GM13977 (cell line): ENCODE measurements at places on chromosomes 4 and X.

DNA sequence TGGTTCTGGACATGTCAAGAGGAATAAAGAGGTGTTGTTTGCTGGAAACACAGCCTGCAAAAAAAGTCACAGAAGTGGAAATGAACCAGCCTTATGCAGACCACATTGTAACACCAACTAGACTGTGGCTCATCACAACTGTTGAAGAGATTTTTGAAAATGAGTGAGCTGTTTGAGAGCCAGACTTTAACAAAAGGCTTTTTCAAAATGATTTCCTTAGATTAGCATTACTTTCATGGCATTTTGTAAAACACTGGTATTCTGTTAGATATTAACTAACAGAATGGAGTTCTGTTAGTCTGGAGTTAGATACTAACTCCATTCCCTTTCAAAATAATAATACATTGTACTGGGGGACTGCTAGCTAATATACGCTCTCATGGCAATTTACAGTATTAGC is 60.6 kb upstream of the GABRA2 start:
- no peak for DNase-seq

DNA sequence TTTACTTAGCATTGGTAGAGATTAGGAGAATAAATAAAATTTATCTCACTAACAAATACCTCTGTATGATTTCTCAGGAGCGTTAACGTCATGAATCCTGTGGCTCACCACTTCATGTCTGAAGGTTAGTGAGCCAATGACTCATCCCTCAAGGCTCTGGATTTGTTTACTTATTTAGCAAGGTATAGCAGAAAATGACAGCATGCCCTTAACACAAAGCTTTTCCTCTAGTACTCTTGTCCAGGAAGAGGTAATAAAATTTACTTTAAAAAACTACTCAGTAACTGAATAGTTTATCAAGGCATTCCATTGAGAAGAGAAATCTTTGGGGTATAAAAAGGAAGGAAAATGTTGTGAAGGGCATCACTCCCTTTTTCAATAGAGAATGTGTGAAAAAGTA is 823.8 kb downstream of the CCSER1 start:
- DNase-seq = no peak

GRCh38 chr4:44157611-44158277 is 290.9 kb downstream of the KCTD8 start:
- DNase-seq = no peak

DNA sequence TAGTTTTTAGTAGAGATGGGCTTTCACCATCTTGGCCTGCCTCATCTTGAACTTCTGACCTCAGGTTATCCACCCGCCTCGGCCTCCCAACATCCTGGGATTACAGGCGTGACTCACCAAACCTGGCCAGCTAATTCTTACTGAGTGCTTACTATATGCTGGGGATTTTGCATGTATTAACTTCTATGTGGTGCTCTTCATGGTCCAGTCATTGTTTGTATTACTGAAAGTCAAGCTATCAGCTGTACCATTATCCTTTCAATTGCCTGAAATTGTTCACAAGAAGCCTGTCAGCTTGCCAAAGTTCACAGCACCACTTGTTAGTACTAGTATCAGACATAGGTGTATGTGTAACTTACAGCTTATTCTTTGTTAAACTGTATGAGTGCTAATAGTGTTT is 1272.1 kb downstream of the ARAP2 start:
- DNase-seq = no peak

- no peak for DNase-seq
These were observed 15.6 kb downstream of the TNMD start for GRCh38 chrX:100600340-100600739.

DNA sequence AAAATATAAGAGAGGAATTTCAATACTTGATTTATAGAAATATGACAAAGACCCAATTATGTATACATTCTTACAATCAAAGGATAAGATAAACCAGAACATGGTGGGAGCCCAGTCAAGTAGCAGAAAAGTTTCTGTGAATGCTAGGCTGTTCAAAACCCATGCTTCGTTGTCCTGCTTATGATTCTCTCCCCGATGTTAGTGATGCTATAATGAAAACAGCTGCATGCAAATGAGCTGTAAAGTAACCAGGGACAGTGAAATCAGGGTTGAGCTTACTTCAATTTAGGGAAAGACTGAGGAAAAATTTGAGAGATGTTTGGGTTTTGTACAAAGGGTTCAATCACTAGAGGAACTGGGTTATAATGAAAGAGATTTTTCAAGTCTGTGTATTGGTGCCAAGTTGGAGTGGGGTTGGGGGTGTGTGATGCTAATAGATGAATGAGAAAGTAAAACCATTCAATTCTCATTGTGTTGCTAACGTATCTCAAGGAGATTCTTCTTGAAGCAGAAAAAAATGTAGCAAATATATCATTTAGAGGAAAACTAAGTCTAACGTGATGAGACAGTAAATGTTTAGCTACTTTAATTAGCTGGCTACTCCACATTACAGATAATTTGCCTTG is 59.3 kb upstream of the PPP1R2C start:
- no peak for DNase-seq

GRCh38 chr4:168188754-168189153 is 96.4 kb downstream of the ANXA10 start:
- DNase-seq = no peak

DNA sequence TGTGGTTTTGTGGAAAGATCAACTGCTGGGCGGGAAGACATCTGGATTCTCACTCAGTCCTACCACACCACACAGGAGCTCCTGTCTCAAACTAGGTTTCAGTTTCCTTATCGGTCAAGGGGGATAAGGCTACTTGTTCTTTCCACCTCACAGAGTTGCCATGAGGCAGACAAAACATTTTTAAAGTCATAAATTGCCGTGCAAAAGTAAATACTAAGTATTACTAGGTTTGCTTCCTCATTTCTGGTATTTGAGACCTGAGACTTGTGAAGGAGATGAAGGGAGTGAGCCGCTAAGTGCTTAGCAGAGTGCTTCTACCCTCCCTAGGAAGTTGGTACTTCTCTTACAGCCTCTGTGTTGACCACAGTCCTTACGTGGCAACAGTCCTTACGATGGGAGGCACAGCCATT is 1.5 kb downstream of the LAP3 start:
- peak; percentile 53 for DNase-seq

GRCh38 chr4:140595065-140595464 is 26.3 kb upstream of the UCP1 start:
- no peak for DNase-seq

GRCh38 chr4:60201052-60201673 is 999.0 kb upstream of the ADGRL3 start:
- peak; percentile 15 for DNase-seq

GRCh38 chr4:73523126-73523525 is 41.6 kb downstream of the AFM start:
- no peak for DNase-seq

DNA sequence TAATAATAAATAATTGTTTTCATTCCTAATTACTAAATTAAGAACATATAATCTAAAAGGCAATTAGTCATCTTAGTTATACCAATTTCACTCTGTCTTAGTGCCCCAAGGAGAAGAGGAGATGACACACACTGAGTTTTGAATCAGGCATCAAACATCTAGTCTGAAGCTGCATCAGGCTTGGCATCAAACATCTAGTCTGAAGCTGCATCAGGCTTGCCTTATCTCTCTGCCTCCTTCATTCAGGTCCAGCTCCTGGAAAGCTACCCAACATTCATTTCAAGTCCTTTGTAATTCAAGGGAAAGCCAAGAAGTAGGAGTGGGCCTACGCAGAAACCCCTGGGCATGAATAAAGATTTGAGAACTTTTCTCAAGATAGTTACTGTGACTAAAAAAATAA is 62.2 kb downstream of the SH3RF1 start:
- DNase-seq = no peak

- DNase-seq = no peak
These were observed 848.1 kb upstream of the DIAPH2 start for GRCh38 chrX:95836517-95836916.

DNA sequence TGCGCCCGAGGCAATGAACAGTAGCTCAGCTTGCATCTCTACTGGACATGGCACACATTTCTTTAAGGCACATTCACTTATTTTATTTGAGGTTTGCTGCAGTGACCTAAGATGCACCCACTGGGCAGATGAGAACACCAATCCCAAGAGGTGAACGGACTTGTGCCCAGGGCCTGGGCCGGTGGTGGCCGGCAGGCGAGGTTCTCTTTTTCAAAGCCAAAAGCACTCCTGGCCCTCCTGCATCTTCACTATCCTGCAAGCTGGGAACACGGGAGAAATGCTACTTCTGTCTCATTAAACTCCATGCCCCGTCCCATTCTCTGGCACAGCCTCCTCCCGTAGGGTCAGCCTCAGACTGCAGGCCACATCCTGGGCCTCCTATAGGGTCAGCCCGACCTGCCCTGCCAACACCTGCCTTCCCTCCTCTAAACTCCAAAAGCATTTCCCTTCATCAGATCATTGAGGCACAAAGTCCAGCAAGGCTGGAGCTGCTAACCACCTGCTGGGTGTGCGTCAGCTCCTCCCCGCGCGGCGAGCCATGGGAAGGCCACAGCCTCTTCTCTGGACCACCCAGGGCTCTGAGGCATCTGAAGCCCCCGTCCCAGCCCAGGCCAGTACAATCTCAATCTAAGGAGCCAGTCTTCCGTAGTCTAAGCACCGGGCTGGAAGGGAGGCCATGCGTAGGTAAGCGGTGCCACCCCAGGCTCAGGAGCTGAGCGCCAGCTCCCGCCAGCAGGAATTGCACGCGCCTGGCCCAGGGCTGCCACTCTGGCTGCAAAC is 166.1 kb downstream of the AFAP1 start:
- DNase-seq = no peak

DNA sequence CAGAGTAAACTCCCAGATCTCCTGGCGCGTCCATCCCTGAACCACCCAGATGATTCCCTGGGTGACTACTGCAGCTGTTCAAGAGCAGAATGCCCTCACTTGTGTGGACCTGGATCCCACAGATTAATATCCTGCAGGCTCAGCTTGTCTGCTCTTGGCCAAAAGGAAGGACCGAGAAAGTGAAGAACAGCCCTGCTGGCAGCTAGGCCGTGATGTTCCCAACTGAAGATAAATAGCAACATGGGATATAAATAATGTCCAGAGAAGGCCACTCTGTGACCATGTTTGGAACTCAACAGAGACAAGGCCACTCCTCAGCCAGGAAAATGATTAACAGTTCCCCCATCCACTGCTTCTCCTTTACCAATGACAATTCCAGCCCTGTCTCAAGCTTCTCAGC is 21.5 kb downstream of the SUPT20HL2 start:
- no peak for DNase-seq

DNA sequence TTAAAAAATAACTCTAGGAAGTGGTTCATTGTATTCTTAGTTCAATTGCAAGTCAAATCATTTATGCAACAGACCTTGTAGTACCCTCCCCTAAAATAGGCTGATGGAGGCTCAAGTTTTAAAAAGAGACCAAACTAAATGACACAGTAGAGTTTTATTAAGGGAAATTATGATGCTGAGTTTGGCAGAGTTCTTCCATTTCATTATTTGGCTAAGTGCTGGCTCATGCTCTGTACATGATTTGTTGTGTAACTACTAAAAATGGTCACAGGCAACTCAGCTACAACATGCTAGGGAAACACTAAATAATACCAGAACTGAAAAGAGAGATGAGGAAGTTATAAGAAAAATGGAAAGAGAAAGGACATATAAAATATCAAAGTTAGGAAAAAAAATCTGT is 96.1 kb upstream of the TFDP3 start:
- no peak for DNase-seq

DNA sequence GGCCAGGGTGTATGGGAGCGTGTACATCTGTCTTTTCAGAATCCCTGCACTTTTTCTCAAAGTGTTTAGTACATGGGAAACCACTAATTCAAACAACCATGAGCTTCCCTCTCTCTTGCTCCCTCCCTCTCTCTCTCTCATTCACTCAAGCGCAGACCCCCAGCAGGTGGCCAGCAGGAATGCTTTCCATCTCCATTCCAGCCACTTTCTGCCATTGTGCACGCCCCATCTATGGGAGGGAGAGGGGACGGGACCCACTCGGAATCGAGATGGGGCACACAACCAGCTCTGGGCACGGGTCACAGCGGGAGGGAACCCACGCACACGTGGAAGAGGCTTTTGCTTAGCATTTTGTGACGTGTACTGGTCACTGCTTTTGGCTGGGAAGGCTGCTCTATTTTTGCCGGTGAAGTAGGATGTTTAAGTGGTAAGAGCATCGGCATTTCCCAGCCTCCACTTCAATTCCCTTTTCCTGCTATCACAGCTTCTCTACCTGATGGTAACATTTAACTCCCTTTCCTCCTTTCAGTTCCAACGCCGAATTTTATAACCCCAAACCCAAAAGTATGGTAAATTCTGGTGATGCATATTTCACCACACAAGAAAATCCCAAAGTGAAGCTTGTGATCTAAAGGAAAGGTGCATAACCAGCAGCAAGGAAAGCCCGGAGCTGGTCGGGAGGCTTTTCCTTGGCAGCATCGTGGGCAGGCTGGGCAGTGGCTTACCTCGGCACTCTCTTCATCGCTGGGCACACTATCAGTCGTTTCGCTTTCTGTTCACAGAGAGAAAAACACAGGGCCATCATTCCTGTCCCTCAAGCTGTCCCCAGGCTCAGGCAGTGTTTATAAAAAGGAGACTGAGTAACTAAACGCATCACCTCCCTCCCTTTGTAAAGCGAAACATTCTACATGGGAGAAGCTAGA is 84.1 kb downstream of the IRF2 start:
- DNase-seq = no peak

DNA sequence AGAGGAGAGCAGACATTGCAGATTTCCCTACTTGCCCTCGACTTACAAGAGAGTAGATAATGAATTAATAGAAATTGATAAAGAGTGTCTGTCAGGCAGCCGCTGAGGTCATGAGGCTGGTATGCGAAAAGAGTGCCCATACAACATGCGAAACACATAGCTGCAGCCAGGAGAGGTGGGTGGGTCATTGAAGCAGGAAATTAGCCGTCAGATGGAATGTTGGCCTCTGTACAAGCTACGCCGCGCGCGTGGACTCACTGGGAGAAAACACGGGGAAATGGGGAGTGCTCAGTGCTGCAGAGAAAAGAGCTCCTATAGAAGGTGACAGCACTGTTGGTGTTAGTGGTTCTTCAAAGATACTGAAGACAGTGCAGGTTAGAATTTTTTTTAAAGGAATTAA is 125.1 kb downstream of the RAPGEF2 start:
- DNase-seq = no peak

GRCh38 chrX:133689997-133690599 is 274.8 kb upstream of the GPC4 start:
- no peak for DNase-seq
